AG04450 (cell line): ENCODE measurements at places on chromosomes 4 and X.

DNA sequence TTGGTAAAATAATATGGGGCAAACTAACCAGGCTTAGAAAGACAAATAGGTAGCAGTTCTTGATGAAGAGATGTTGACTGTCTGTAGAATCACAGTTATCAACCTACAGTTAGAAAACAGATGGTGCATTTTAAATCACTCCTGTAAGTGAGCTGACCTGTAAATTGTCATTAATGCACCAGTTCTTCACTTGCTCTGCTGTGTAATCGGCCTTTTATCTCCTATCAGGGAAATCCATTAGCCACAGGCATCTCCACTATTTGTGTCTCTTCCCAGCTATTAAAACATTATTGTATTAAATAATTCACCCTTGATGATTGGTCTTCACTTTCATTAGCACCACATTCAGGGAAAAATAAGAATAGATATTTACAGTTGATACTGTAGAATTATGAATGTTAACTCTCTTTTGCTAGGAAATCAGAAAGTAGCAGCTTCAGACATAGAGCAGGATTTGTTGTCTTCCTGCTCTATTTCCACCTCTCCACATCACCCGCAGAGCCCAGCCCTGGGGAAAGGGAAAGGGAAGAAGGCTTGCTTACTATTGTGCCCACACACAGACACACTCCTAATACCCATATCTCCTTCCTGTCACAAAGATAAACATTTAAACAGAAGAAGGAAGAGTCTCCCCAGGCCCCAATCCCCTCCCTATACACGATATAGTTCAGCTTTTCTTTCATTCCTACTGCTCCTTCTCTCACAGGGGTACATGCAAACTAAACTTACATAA is 97.1 kb downstream of the REELD1 start:
- no peak for DNase-seq

DNA sequence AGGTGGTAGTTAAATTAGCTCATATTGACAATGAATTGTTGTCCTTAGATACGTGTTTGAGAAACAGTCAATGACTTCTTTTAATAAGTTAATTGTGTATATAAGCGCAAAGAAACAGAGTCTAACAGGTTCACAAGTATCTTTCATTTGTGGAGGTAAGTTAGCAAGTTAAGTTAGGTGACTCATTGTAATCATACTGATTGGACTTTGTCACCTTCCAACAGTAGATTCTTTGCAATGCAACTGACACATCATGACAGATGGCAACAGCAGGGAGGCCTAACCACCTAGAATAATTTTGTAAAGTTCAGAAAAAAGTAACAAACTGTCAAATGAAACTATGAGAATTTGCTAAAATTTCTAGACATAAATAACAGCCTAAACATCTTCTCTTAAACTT is 207.6 kb upstream of the PITX2 start:
- no peak for DNase-seq

- no peak for DNase-seq
Measured at GRCh38 chrX:40651620-40652223, 4.4 kb upstream of the CXorf38 start.

DNA sequence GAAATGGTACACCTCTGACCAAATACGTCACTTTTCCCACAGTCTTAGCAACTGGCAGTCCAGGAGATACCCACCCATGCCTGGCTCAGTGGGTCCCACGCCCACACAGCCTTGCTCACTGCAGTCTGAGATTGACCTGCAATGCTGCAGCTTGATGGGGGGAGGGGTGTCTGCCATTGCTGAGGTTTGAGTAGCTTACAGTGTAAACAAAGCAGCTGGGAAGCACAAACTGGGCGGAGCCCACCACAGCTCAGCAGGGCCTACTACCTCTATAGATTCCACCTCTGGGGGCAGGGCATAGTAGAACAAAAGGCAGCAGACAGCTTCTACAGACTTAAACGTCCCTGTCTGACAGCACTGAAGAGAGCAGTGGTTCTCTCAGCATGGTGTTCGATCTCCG is 52.7 kb downstream of the AMER1 start:
- no peak for DNase-seq

- DNase-seq, result no peak
Measured at GRCh38 chr4:52984462-52984881, 122.4 kb downstream of the RASL11B start.

DNA sequence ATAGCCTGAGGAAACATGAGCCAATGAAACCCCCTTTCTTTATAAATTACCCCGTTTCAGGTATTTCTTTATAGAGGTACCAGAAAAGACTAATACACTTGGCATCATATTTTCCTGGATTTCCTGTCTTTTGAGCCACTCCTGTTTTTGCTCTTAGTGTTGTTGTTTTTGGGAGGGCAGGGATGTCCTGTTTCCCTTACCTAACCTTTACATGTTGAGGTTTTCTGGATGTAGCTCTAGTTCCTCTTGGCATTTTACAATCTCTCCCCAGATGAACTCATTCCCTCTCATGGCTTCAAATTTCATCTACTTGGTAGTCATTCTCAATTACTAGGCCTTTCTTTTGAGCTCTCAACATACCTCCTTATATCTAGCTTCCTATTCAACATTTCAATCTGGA is 104.1 kb upstream of the MAB21L2 start:
- no peak for DNase-seq

GRCh38 chr4:81096566-81096965 is 66.1 kb downstream of the BMP3 start:
- DNase-seq, result no peak

- DNase-seq, result no peak
Measured at GRCh38 chrX:126552313-126553022, at the start of gene DCAF12L1. TSS of gene DCAF12L1 (minus strand) at chrX:126552814. CDS start at chrX:126552608, 206 bp downstream.

DNA sequence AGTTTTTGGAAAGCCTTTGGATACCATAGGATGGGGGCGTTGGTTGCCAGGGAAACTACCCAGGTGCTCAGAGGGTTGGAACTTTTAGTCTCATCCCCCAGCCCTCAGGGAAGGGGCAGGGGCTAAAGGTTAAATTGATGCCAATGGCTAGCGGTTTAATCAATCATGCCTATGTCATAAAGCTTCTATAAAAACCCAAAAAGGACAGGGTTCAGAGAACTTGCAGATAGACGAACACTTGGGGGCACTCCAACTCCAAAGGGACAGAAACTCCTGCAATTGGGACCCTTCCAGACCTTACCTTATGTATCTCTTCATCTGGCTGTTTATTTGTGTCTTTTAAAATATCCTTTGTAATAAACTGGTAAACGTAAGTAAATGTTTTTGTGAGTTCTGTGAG is 30.0 kb upstream of the GPR173 start:
- no peak for DNase-seq

DNA sequence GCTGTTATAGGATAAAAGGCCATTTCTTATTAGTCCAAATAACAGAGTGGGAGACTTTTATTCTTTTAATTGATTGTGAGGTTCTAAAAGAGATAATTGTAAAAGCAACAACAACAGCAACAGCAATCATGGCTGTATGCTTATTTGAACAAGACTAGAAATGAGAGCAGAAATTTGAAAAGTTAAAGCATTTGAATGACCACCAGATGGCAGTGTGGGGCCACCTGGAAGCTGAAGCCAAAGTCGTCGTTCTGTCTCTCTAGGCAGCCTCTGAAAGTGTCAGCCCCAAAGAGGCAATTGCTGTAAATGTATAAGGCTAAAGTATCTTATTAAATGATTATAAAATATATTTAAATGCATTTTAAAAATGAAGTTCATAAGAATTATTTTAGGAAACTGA is 42.2 kb downstream of the SH2D1A start:
- no peak for DNase-seq

DNA sequence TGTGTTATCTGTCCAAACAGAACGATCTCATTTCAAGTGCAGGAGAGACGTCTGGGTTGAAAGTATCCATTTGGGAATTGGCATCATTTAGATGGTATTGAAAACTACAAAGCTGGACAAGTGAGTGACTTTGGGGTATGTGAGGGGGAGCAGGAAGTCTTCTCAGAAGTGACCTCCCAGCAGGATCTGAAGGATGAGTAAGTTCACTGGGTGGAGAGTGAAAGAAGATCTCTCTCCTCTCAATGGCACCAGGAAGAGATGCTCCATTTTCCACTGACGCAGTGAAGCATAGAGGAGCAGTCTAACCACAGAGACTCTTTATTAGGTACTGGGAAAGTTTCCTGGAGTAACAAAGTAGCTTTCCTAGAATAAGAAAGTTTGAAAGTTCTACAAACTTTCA is 161.0 kb downstream of the CPE start:
- DNase-seq, result no peak

- no peak for DNase-seq
Measured at GRCh38 chr4:8639021-8639420, 46.5 kb downstream of the CPZ start.

DNA sequence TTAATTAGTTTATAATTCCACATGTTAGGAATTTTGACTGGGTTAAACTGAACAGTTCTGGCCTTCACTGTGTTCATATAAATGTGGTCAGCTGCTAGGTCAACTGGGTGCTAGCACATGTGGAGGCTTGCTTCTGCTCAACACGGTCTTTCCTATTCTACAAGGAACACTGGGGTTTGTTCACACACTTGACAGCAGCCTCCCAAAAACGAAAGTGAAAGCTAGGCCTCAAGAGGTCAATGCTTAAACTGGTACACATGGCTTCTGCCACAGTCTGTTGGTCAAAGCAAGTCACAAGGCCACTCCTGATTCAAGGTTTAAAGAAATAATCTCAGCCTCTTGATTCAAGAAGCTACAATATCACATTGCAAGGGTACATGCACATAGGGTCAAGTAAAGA is 126.5 kb downstream of the QDPR start:
- no peak for DNase-seq

DNA sequence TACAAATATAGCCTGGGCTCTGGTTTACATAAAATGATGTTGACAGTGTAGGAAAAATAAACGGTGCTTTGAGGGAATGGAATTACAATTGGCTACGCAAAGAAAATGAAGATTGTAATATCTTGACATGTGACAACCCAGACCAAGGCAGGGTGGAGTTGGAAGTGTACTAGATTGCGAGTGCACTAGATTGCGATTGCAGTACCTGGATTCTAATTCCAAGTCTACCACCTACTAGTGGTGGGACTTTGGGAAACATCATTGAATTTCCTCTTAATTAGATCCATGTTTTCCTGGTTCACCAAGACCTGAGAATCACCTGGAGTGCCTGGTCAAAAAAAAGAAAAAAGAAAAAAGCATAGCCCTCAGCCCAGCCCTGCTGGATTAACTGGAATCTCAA is 18.6 kb downstream of the EGF start:
- DNase-seq, result no peak

DNA sequence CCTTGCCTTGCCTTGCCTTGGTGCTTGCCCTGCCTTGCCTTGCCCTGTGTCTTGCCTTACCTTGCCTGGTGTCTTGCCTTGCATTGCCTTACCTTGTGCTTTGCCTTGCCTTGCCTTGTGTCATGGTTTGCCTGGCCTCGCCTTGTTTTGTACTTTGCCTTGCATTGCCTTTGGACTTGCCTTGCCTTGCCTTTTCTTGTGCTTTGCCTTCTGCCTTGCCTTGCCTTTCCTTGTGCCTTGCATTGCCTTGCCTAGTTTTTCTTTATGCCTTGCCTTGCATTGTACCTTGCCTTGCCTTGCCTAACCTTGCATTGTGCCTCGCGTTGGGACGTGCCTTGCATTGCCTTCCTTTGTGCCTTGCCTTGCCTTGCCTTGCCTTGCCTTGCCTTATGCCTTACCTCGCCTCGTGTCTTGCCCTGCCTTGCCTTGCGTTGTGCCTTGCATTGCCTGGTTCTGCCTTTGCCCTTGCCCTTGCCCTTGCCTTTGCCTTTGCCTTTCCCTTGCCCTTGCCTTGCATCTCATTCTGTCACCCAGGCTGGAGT is 82.8 kb downstream of the TAB3 start:
- no peak for DNase-seq

GRCh38 chrX:69546978-69547377 is 42.9 kb downstream of the NALF2 start:
- no peak for DNase-seq

GRCh38 chrX:31580726-31581125 is 508.9 kb upstream of the FTHL17 start:
- no peak for DNase-seq

GRCh38 chrX:23559975-23560374 is 107.3 kb upstream of the PRDX4 start:
- DNase-seq, result no peak

DNA sequence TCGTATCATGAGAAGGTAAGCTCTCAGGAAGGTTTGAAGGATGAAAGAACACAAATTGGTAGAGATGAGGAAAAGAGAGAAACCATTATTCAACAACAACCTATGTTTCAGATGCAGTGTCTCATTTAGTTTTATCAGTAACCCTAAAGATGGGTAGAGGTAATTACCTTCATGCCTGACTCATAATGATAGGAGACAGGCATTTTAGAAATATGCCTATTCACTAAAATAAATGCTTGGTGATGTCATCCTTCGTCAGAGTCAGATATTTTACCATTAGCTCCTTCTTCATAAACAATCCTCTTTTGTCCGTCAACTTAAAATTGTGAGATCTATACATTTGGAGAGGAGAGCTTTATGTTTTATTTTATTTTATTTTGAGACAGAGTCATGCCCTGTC is 21.5 kb upstream of the RNF150 start:
- DNase-seq, result no peak

GRCh38 chrX:48492293-48492910 is 16.4 kb upstream of the PORCN start:
- DNase-seq, result no peak

DNA sequence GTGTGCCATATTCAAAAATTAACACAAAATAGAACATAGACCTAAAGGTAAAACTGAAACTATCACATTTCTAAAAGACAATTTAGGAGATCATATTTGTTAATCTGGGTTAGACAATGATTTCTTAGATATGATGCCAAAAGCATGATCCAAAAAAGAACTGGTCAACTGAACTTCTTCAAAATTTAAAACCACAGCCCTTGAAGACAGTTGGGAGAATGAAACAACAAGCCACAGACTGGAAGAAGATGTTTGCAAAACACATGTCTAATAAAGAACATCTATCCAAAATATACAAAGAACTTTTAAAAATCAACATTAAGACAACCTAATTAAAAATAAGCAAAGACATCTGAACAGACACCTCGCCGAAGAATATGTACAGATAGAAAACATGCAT is 19.5 kb downstream of the COMMD8 start:
- no peak for DNase-seq

DNA sequence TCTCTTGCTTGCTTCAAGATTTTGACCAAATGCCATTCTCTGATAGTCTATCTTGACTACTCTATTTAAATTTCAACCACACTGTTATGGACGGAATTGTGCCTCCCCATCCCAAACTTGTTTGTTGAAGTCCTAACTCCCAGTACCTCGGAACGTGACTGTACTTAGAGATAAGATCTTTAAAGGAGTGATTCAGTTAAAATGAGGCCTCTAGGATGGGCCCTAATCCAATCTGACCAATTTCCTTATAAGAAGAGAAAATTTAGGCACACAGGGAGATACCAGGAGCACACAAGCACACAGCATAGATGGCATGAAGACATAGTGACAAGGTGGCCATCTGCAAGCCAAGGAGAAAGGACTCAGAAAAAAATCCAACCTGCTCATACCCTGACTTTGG is 269.9 kb downstream of the KCNIP4 start:
- DNase-seq, result no peak

GRCh38 chr4:102342404-102343074 is 2.7 kb downstream of the SLC39A8 start:
- no peak for DNase-seq

- no peak for DNase-seq
Measured at GRCh38 chrX:136047969-136048368, 62.7 kb downstream of the SLC9A6 start.

GRCh38 chr4:185127021-185127925 is 15.8 kb upstream of the SLC25A4 start:
- no peak for DNase-seq
